ENCODE measurements at places on chromosomes 13 and 19.

DNA sequence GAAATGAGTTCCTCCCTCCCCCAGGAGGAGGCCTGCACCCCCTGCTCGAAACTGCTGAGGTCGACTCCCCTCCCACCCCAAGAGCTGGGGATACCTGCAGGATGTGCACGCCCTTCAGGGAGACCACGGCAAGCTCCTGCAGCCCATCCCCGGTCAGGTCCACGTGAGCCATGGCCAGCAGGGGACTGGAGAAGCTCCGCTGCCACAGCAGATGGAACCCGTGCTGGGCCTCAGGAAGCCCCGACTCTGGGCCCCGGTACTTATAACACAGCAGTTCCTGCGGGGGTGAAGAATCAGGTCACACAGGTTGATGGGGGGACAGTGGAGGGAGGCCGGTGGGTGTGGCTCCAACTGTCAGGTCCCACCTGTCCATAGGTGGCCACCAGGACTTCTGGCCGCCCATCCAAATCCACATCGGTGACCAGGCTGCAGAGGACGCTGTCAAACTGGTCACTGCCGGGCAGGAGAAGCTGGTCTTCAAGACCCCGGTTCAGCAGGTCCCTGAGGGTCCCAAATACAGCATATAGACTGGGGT is 4.8 kb upstream of the SLC8A2 start:
- DNase-seq: no peak

DNA sequence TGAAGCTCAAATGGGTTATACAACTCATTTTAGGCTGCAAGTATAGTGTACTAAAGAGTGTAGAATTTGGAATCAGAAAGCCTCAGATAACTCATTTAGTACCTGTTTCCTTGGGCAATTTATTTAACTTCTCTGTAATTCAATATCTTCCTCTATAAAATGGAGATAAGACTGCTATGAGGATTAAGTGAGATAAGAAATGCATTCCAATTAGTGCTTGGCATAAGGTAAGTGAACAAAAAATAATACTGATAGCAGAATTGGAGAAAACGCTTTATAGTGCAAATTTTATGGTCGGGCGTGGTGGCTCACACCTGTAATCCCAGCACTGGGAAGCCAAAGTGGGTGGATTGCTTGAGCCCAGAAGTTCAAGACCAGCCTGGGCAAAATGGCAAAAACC is 25.0 kb downstream of the DACH1 start:
- no peak for DNase-seq

GRCh38 chr13:112103961-112104880 is 37.3 kb downstream of the SOX1 start:
- DNase-seq: no peak

GRCh38 chr13:111597618-111598017 is 277.2 kb downstream of the TEX29 start:
- no peak for DNase-seq

GRCh38 chr13:80213201-80213600 is 127.7 kb downstream of the SPRY2 start:
- no peak for DNase-seq

GRCh38 chr19:45404557-45405434 is at the start of gene PPP1R13L:
TSS of gene PPP1R13L (minus strand) at chr19:45405069. CDS start at chr19:45398318, 6,751 bp downstream.
- DNase-seq: peak; percentile 27

DNA sequence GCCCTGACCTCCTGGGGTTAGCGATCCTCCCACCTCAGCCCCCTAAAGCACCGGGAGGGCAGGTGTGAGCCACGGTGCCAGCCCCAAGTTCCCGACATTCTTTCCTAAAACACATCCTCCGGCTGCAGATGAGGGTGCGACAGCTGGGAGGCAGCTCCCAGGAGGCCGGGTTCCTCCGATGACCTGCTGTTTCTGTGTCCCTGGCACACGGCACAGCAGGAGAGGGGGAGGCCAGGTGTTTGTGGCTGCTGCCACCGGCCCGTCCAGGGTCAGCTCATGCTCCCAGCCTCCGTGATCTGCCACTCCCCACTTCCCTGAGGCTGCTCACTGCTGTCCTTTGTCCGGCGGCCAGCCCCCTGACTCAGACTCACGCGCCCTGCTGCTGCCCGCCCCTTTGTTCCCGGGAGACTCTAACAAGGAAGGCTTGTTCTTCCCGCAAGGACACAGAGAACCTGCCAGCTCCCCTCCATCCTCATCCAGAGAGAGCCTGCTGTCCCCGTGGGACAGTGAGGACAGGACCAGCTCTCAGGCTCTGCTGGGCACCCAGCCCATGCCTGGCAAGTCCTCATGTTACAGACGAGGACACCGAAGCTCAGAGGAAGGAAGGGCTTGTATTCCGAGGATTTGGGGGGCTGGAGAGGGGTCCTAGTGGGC is 10.6 kb upstream of the MADCAM1 start:
- no peak for DNase-seq

DNA sequence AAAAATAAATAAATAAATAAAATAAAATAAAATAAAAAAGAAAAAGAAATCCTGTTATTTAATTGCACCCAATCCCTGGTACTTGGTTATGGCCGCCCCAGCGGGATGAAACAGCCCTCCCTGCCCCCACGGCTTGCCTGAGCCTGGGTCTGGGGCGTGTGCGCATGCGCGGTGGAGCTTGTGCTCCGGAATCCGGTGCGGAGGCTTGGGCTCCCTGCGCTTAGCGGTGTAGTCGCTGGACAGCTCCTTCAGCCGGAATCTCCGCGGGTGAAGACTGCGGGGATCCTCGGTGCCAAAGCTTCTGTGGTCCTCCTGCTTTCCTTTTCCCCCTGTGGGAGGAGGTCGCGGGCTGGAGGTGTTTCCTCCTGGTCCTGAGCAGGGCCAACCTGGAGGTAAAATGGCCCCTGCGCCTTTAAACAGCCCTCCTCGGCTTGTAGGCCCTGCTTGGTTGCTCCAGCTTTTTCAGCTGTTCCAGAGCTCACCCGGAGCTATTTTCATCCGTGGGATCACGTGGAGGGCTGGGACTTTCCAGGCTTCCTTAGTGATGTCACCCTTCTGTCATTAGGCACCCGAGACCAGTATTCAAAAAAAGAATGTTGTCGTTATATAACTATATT is at the start of gene PLA2G4C:
PLA2G4C (minus strand) TSS at position 468 of the 617 bp plus-strand sequence. CDS start 4,288 bp downstream, outside the sequence.
- peak; percentile 74 for DNase-seq

- DNase-seq: no peak
Measured at GRCh38 chr13:72652681-72653080, 74.7 kb downstream of the MZT1 start.

DNA sequence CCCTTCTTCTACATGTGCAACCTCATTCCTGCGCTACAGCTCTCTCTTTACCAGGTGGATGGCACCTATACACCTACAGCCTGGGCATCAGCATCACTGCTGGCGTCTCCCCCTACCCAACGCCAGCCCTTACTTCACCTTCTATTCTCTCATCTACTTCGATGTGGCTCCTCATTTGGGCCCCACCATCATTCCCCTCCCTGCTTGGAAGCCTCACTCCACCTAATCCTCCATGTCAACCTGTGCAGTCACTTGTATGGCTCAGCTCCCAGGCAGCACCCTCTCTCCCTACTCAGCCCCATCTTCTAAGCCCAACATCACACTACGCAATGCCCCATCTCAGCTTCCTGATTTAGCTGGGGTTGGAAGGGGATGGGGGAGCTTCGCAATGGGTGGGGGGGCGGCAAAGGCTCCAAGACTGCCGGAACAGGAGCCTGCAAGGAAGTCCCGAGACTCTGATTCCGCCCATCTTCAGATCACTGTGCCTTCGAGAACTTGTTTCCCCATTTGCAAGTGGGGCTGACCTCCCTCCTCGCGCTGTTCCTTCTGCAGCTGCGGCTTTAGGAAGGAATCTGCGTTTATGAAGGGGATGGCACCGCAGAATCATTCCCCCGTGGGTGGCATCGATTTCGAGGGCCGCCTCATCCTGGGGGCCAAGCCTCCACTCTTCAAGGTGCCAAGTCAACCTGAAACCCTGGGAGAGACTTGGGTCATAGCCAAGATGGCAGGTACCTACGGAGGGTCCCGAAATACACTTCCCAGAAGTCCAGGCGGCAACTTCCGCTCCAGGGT is 913 bp downstream of the MZF1 start:
- no peak for DNase-seq

GRCh38 chr13:76790526-76790925 is 95.7 kb downstream of the KCTD12 start:
- no peak for DNase-seq

DNA sequence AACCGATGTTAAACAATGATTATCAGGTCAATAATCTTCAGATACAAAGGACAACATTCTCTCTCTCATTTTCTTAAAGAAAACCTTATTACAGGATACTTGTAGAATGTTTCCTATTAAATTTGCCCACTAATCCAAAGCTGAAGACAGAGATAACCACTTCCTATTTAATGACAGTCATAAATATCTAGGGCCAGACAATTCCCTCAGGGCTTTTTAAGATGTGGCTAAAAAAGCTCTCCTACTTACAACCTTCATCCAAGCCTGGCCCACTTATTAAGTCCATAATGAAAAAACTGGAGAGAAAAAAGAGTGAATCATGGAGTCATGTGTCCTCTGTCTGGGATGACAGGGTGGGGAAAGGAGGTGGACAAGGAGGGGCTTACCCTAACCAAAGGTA is 235.9 kb downstream of the KLF12 start:
- no peak for DNase-seq

DNA sequence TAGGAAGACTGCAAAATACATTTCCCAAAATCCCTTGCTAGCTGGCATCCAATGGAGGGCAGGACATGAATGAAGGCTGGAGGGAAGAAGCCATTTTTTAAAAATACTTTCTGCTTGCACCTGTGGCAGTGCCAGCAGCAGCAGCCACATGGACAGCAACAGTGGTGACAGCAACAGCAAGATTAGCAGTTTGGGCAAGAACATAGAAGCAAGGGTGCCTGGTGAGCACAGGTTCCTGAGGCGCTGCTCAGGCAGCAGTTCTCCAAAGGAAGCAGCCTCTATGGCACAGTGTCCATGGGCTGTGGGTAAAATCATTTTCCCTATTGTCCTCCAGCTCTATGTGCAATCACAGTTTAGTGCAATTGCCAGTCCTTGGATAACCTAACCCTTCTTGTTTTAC is 1.3 kb upstream of the FAM216B start:
- DNase-seq: peak; percentile 2

GRCh38 chr13:45859705-45860104 is 8.2 kb upstream of the SIAH3 start:
- no peak for DNase-seq

GRCh38 chr13:32647926-32648325 is 61.7 kb downstream of the PDS5B start:
- no peak for DNase-seq

GRCh38 chr19:49981603-49982593 is 20.9 kb upstream of the SIGLEC11 start:
- no peak for DNase-seq

DNA sequence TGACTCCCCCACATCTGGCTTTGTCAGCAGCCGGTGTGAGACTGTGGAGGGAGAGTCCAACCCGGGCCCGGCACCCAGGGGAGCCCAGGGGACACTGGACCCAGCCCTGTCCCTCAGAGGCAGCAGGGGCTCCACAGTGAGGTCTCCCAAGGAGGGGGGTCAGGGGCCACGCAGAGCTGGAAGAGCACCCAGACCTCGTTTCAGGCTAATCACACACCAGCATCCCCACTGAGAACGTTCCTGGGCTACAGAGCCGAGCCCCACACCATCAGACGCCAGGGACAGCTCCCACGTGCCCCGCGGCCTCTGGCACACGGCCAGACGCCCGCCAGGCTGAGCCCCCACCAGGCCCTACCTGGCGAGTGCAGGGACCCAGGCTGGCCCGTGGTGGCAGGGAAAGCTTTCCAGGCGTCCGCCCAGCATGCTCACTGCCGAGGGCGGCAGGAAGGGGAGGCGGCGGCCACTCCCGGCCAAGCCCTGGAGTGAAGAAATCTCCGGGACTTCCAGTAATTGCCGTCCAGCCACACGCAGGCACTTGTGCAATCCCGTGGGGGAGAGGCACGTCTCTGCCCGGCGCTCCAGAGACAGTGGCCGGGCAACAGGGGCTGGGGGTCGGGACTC is 19.2 kb downstream of the SBNO2 start:
- DNase-seq: no peak

DNA sequence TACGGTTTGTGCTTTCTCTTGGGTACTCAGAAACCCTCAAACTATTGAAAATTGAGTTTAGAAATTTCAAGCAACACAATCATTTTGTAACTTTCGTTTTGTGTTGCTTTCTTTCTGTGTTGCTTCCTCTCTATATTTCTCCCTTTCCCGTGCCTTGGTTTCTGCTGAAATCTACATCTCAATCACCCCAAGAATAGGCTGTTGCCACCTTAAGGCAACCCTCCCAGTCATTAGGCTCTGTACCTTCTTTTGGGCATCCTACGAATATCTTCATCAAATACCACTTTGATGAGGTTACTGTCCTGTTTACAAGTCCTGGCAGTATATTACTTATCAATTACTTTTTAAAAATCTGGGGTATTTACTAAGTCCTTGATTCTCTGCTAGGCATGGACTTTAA is 621.6 kb downstream of the GPC6 start:
- no peak for DNase-seq

DNA sequence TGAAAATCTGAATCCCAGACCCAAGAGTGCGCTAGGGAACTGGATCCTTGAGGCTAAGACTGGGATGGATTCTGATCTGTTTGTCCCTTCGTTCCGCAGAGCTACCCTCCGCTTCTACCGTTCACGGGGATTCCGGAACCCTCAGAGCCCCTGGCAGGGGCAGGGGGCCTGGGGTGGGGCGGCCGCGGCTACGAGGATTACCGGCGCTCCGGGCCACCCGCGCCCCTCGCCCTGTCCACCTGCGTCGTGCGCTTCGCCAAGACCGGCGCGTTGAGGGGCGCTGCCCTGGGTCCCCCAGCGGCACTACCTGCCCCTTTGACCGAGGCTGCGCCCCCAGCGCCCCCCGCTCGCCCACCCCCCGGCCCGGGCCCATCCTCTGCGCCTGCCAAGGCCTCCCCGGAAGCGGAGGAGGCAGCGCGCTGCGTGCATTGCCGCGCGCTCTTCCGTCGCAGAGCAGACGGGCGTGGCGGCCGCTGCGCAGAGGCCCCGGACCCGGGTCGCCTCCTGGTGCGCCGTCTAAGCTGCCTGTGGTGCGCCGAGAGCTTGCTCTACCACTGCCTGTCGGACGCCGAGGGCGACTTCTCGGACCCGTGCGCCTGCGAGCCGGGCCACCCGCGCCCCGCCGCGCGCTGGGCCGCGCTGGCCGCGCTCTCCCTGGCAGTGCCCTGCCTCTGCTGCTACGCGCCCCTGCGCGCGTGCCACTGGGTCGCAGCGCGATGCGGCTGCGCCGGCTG is 7.1 kb downstream of the SPRED3 start:
- DNase-seq: no peak

GRCh38 chr19:29293292-29293691 is 80.3 kb upstream of the UQCRFS1 start:
- no peak for DNase-seq

- no peak for DNase-seq
Measured at GRCh38 chr13:64633948-64634347, 2596.2 kb downstream of the PCDH9 start.

- no peak for DNase-seq
Measured at GRCh38 chr13:101283782-101284181, 132.5 kb downstream of the NALCN start.

All from NCI-H1694 (cell line).